Colonic mucosa (tissue), 4 donors: ENCODE measurements at places on chromosomes 6 and 20.

DNA sequence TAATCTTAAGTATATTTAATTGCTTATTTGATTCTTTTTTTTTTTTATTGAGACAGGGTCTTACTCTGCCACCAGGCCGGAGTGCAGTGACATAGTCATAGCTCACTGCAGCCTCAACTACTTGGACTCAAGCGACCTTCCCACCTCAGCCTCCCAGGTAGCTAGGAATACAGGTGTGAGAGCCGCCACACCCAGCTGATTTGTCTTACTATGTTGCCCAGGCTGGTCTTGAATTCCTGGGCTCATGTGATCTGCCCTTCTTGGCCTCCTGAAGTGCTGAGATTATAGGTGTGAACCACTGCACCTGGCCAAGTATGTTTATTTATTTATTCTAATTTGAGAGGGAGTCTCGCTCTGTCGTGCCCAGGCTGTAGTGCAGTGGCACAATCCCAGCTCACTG is 38.2 kb downstream of the PTPN1 start:
- no peak for DNase-seq

GRCh38 chr20:10925767-10926166 is 252.0 kb upstream of the JAG1 start:
- no peak for DNase-seq

DNA sequence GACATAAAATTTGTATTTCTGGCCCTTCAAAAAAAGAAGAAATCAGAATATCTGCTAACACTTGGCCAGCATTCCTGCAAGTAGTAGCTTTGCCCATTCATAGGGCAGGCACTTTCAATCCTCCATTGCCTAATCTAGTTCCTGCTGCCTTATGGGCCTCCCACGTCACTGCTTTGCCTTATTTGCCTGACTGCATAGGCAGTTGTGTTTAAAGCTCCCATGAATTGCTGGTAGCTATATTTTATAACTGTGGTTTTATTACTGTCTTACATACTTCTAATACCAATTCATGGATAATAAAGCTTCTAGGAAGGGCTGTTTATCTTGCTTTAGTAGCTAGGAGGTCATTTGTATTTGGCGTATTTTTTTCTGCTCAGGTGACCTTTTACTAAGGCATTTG is 7.7 kb upstream of the SLC35A1 start:
- peak; percentile 42 for DNase-seq

DNA sequence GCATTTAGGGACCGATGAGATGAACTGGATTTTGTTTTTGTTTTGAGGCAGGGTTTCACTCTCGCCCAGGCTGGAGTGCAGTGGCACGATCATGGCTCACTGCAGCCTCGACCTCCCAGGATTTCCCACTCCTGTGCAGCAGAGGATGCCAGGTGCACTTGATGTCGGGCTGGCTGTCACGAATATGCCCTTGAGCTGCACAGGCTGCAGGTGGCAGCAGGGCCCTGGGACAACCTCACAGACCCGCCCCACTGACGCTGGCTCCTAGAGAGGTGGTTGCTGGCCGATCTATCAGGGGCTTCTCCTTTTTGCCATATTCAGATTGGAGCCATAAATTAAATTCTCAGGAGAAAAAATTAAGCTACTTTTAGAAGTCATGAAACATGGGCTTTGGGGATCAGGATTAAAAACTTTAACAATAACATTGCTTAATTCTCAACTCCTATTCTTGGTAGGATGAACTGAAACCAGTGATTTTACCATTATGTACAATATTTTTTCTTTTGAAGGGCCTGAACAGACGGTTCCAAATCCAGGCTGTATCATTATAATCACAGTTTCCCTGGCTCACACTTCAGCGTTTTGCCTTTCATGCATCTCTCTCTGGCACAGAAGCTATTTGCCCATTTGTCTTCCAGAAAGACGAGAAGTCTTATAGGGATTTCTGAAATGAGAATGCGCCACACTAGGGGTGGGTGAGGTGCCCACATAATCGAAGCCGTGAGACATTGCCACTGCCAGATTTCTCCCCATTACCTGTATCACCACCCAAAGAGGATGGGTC is 32.4 kb downstream of the NQO2 start:
- DNase-seq, result no peak

DNA sequence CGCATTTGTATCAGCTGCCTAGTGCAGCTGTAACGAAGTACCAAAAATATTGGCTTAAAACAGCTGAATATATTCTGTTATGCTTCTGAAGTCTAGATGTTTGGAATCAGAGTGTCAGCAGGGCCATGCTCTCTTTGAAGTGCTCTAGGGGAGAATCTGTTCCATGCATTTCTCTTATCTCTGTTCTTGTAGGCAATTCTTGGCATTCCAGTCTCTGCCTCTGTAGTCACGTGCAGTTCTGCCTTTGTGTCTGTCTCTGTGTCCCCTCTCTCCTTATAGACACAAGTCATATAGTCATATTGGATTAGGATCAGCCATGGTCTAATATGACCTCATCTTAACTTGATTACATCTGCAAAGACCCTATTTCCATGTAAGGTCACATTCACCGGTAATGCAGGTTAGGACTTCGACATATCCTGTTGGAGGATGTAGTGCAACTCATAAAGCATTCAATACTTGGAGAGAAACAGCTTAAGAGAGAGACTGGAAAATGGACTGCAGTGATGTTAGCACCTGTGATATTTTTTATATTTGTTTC is 18.6 kb downstream of the FAM83B start:
- DNase-seq, result no peak

GRCh38 chr6:56026455-56027180 is 151.2 kb upstream of the BMP5 start:
- no peak for DNase-seq

GRCh38 chr6:17656644-17657043 is 50.1 kb downstream of the NUP153 start:
- DNase-seq, result no peak

- no peak for DNase-seq
Measured at GRCh38 chr6:155895641-155896040, 440.0 kb upstream of the NOX3 start.
